Left kidney (tissue), 8 donors: ENCODE measurements at places on chromosomes 3 and 15. TPM values are rescaled to one million over a fixed set of nuclear protein-coding genes. Genes with fewer than 3 reads are reported as not detected.

SPESP1 gene
- polyA plus RNA-seq = 6.9 TPM

UNC13C gene
- polyA plus RNA-seq = 11.3 TPM

- DNase-seq = peak; percentile 67
Measured at GRCh38 chr3:66797889-66798560, 200.1 kb upstream of the KBTBD8 start.

- DNase-seq = no peak
Measured at GRCh38 chr3:3101660-3102458, 8.3 kb downstream of the IL5RA start.

DNA sequence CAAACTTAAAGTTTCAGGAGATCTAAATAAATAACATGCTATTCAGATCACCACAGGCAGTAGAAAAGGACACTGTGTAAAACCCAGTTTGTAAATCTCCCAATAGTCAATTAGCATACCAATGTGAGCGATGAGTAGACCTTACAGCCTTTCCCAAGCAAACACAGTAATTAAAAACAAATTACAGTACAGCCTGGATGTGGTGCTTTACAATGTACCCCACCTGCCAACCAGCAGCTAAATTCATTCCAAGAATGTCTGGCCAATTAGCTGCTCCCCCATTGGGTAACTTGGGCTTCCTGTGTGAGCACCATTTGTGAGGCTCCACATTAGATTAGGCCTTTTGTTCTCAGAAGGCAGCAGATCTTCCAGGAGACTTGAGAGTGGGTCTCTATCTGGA lies 635.0 kb downstream of the TBL1XR1 start:
- no peak for DNase-seq

DNA sequence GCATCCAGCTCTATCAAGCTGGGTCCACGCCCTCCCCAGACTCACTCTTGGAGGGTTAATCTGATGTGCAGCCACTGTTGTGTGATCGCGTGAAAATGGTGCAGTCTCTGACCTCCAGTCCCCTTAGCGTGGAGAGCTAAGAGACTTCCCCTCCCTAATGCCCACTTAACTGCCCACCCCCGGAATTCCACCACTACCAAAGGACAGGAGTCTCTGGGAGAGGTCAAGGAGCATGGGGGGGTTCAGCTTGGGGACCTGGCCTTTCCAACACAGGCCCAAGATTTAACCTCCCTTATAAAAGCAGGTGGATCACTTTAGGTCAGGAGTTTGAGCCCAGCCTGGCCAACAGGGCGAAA lies 48.8 kb downstream of the CCDC12 start:
- no peak for DNase-seq

DNA sequence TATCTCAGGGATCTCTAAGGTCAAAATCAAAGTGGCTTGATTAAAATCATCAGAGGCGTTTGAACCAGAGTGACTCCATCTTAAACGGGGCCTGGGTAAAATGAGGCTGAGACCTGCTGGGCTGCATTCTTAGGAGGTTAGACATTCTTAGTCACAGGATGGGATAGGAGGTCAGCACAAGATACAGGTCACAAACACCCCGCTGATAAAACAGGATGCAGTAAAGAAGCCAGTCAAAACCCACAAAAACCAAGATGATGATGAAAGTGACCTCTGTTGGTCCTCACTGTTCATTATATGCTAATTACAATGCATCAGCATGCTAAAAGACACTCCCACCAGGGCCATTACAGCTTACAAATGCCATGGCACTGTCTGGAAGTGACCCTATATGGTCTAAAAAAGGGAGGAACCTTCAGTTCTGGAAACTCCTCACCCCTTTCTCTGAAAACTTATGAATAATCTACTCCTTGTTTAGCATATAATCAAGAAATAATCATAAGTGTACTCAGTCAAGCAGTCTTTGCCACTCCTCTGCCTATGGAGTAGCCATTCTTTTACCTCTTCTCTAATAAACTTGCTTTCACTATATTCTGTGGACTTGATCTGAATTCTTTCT lies 143.3 kb upstream of the SLCO3A1 start:
- DNase-seq = no peak

DNA sequence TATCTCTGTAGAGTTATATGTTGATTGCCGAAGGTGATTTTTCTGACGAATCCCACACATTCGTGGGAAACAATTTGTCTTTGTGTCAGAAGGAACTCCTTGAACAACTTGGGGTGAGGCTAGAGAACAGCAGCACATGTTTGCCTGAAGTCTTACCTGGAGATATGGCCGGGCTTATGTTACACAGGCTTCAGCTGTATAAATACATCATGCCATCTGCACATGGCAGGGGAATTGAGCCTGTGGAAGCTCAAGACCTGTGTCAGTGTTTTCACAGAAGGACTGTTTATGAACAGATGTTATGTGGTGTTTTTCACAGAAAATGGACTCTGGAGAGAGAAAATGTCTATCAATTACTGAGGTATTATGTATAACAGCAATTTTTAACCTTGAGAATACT lies 203.6 kb upstream of the MDFIC2 start:
- no peak for DNase-seq
